ENCODE measurements at places on chromosomes 16 and 17.
A peak's percentile ranks its signal among the peaks of the same experiment; 100 is the strongest.

- DNase-seq, result peak; percentile 36
Measured at GRCh38 chr17:4476511-4477070, 22.1 kb upstream of the SPNS2 start.

DNA sequence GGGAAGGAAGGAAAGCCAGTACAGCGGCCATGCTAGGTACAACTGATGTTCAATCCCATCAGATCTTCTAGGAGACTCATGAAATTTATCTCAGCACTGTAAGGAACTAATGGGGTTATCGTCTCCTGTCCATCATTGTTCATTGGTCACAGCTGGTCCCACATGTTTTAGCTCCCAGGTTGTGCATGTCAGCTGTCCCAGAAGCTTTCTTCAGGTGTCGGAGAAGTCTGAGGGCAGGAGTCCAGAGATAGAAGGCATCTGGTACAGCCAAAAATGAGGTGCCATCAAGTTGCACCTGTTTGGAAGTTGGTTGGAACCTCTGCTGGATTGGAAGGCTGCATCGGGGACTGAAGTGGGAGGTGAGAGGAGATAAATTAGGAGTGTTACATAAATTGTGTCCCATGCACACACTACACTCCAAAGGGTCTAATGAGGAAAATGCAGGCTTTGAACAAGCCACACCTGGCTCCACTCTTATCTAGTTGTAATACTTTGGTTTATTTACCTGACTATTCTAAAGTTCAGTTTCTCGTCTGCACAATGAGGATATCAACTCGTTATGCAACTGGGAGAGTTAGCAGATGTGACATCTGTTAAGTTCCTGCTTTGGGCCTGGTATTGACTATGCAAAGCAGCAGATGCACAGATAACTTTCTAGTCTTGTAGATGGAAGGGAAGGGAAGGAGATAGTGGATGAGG is 62.9 kb downstream of the MAP2K6 start:
- no peak for DNase-seq

DNA sequence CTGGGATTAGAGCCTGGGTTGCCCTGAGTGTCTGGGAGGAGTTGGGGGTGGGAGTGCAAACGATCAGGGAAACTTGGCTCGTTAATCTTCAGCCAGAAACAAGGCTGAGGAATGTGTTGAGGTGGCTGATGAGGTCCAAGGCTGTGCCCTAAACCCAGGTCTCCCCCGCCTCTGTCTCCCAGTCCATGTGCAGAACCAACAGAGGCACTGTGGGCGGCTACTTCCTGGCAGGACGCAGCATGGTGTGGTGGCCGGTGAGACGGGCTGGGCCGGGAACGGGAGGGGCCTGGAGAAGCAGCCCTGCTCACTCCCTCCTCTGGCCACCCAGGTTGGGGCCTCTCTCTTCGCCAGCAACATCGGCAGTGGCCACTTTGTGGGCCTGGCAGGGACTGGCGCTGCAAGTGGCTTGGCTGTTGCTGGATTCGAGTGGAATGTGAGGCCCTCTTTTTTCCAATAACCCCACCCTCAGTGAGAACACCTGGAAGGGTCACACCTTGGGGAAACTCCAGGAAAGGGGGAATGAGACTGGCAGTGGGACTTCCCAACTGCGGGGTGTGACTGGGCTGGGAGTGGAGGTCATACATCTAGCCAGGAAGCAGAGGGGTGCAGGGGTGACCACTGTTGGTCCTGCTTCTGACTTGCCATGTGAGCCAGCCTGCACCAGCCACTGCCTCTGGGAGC is 1.7 kb downstream of the SLC5A2 start:
- DNase-seq, result no peak

DNA sequence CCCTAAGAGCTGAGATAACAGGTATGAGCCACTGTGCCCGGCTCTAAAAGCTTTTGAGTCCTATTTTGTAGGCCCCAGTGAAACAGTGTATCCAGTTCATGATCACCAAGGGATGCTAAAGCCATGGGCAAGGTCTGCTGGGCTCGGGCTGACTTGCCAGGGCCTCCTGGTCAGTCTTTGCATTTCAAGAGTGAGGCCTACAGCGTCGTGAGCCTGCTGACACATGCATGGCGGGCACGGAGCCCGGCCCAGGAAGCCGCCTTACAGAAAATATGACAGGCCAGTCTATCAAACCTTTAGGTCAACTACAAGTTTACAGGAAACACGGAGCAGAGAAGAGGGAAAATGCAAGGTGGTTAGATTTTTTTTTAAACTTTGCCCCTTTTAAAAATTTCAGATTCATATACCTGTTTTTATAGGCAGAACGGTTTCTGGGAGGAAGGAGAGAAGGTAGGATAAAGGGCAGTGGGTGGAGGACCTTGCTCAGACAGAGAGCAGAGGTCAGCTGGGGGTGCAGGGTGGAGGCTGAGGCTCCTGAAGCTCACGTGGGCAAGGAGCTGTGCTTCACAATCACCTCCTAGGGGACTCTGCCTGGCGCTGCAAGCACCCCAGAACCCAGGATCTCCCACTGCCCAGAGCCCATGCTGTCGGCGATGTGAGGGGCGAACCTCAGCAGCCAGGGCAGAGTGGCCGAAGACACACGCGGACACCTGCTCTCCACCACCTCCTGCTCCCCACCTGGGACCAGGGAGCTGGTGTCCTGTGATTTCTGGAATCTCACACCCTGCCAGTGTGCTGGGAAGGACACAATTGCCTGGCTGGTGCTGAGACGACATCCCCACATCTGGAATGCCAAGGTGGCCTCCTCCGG is 21.3 kb downstream of the C16orf95 start:
- no peak for DNase-seq

DNA sequence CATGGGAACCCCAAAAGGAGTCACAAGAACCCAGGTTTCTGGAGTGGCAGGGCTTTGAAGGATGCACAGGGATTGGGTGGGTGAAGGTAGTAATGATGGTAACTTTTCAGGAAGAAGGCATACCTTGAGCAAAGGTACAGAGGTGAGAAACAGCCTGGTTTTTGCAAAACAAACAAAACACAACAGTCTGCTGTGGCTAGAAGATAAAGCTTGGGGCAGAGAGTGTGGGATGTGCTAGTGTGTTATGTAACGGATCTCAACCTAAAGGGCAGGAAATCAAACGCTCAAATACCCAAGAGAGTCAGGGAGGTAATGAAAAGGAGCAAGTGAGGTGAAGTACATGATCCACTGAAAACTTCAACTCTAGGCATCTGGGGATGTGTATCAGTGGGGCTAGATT is 4.6 kb downstream of the PTGES3L start:
- DNase-seq, result no peak

- no peak for DNase-seq
Measured at GRCh38 chr16:35552763-35553162, 2093.4 kb downstream of the TP53TG3F start.

GRCh38 chr17:75654176-75654575 is 12.8 kb downstream of the RECQL5 start:
- no peak for DNase-seq

DNA sequence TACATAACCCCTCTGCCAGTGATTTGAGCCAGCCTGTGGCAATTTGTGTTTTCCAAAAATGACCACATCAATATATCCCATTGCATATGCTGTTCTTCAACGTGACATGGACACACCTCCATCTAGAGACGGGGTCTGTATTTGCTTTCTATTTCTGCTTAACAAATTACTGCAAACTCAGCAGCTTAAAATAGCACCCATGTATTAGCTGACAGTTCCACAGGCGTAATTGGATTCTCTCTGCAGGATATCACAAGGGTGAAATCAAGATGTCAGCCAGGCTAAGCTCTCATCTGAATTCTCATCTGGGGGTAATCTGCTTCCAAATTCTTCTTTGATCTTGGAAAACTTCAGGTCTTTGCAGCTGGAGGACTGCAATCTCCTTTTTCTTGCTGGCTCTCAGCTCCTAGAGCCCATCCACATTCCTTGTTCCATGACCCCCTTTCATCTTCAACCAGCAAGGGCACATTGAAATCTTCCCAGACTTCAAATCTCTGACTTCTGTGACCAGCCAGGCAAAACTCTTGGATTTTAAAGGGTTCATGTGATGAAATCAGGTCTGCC is 8.2 kb downstream of the KRT9 start:
- DNase-seq, result peak; percentile 72

- no peak for DNase-seq
Measured at GRCh38 chr16:24005577-24005976, 169.8 kb downstream of the PRKCB start.

DNA sequence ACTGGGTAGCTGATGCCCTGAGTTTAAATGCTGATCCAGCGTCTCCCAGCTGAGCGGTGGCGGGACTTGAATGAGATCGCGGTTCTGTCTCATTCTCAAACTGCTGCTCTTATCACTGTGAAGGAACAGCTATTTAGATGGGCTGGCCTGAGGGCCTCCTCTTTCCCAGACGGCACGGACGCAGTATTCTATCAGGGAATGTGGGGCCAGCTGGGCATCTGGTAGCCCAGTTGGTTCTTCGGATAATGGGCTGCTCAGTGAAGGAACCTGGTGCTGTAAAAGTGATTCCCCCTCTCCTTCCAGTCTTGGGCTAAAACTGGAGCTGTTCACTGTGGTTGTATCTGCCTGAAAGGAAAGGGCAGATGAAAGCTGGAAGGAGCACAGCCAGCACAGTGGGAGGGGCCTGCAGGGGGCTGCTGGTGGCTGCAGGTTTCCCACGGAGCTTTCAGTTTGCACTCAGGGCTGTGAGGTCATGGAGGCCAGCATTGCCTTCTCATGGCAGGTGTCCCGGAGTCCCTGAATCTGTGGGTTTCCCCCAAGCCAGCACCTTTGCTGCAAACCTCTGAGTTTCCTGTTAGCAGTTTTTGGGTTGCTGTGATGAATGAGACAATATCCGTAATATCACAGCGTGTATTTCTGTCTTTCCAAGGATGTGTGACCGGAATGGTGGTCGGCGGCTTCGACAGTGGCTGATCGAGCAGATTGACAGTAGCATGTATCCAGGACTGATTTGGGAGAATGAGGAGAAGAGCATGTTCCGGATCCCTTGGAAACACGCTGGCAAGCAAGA is 3.6 kb downstream of the IRF8 start:
- peak; percentile 94 for DNase-seq
